ENCODE measurements at places on chromosomes 2 and 18.
A peak's percentile ranks its signal among the peaks of the same experiment; 100 is the strongest.

DNA sequence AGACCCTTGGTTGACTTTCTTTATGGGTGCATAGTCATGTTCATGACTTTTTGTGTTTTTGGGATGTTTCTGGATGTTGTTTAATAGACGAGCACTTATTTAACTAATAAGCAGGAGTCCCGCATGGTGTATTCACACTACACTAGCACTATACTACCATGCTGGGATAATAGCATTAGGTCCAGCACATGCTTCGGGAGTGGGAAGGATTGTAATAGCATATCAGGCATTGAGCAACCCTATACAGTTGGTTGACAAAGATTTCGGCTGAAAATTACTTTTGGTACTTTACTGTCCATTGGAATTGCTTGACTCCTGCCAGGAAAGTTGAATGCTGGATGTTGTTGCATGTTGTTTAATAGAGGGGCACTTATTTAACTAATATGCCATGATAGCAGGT, 2.8 kb downstream of the SH3RF3 start:
- DNase-seq: no peak

DNA sequence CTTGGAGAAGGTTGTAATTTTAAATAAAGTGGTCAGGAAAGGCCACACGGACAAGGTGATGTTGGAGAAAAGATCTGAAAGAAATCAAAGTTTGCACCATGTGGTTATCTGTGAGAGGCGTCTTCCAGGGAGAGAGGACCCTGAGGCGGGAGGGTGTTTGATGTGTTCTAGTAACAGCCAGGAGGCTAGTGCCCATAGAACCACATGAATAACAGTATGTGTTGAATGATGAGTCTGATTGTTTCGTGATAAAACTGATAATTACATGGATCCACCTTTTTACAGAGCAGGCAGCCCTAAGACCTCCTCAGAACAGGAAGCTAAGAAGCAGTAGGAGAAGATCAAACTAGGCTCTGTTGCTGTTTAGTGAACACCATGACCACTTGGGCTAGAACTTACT, 91.4 kb downstream of the SCG2 start:
- no peak for DNase-seq

DNA sequence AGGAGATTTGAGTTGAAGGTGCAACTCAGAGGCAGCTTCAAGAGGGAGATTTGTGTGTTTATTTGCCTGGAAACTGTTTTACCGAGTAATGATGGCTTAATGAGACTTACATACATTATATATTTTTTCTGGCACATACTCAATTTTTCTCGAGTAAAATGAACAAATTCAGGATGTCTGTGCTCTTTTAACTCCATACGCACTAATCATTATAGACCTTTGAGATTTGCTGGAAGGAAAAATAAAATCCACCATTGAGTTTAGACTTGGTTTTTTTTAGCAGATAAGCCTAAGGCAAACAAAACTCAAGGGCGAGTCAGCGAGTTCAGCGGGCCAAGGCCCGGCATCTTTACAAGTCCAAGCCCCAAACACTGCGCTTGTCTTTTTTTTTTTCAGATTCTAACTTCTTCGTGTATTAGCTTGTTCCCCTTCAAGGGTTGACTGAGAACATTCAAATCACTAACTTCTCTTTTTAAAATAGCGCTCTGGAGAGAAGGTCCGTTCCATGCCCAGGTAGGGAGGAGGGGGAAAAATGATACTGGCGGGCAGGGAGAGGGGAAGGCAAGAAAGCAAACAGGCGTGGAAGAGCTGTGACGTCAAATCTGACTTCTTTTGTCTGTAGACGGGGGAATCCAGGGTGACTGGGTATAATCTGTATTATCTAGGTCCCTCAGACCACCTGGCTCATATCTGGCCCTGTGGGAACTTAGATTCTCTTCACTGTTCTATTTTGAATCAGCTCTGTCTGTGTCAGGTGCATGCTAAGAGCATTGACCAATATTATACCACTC, 72.7 kb upstream of the MAP3K20 start:
- DNase-seq: no peak

DNA sequence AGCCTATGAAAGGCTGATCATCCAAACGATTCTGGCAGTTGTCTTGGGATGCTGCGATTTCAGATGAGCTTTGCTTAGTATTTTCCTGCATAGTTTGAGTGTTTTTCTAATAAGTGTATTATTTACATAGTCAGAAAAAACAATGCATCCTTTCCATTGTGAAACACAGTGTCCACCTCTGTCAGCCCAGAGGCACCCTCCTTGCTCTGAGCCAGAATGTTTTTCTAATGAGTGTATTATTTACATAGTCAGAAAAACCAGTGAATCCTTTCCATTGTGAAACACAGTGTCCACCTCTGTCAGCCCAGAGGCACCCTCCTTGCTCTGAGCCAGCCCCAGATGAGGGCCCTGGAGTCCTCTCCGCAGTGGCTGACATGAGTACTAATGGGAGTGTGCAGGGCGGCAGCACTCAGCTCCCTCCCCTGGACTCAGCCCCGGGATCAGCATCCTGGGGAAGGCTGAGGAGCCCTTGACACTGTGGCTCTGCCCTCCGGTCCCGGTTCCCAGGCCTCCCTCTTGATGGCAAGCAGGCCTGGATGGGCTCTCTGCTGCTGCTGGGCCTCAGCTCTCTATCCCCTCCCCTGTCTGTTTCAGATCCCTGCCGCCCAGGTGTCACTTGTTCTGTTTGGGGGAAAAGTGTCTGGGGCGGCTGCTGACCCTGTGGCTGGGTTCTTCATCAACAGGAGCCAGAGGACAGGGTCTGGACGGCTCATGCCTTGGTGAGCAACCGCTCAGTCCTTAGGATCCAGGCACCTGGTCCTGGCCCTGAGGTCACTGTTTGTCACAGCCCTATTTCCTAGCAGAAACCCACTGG, 5.9 kb downstream of the MFSD2B start:
- peak; percentile 64 for DNase-seq

GRCh38 chr2:167708998-167709397, 538.4 kb downstream of the STK39 start:
- DNase-seq: no peak

GRCh38 chr18:12030670-12031069, 49.4 kb downstream of the IMPA2 start:
- DNase-seq: no peak

DNA sequence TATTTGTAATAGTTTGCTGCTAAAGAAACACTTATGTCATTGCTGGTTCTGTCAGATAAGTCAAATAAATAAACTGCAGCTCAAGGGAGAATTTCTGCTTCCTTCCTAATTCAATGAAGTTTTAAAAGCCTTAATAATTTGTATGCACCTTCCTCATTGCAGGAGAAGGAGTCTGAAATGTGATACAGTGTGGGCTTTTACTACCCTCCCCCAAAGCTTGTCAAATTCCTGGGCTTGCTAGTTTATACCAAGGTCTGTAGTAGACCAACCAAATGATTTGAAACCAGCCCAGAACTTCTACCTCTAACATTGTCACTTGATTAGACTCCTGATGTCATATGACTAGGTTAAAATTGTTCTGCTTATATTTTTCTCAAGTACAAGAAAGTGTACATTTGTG, 131.8 kb downstream of the DTNA start:
- DNase-seq: no peak

GRCh38 chr2:156457523-156458517, 21.6 kb downstream of the GPD2 start:
- no peak for DNase-seq

DNA sequence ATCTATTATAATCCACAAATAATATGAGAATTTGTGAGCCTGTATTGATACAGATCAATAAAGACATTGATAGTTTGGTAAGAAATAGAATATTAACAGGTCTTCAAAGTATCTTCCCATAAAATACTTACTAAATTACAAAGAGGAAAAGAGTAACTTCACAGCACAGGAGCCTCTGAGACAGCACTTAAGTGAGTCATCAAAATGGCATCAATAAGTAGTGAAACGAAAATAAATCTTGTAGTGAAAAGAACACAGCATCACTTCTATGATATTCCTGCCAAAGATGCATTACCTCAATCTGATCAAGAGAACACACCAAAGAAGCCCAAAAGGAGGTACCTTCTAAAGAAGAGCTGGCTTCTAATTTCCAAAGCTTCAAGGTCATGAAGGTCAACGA, 116.4 kb downstream of the CBLN2 start:
- peak; percentile 25 for DNase-seq

DNA sequence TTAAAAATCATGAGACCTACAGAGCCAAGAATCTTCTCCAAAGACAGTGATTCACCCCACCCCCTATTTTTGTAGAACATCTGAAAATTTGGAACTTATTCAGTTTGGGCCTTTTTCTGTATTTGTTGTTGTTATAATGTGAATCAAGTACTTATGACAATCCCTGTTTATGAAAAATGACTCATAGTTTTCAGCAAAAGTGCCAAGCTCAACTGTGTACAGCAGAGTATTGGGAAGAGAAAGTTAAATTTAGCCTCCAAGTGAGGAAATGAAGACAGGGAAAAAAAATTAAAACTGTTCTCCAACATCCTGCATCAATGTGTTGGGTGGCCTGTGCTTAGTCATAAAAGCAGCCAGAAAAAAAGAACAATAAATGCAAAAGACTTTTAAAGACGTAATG, 46.2 kb downstream of the LRATD1 start:
- DNase-seq: no peak

DNA sequence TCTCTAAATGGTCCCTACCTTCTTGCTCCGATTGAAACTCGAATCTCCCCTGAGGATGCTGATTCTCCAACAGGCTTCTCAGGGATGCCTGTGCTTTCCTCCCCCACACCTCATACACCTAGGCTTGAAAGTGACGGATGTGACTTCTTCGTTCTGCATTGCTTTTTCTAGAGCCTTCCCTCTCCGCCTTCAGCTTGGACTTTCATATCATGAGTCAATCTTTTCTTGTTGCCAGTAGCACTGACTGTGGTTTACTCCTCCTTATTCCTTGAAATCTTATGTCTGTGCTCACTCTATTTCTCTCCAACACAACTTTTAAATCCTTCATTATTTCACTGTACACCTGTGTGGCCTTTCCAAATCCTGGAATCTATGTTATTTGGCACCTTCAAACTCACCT, 451.4 kb downstream of the TMX3 start:
- no peak for DNase-seq

DNA sequence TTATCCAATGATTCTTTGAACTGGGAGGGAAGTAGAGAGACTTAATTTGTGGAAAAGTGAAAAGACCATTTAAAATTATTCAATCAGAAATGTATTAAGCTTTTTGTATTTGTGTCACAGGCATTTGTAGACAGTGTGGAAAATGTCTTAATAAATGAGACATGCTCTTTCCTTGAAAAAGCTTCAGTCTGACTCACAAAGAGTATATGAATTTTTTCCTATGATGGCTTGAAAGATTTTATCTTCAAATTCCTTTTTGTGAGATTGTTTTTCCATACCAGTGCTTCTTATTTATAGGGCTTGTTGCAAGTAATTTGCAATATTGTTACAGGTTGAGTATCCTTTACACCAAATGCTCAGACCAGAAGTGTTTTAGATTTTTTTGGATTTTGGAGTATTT, 39.5 kb downstream of the STON1 start:
- DNase-seq: no peak

GRCh38 chr2:154228566-154229280, 357.0 kb downstream of the GALNT13 start:
- no peak for DNase-seq

GRCh38 chr18:32618546-32618945, 147.9 kb upstream of the GAREM1 start:
- DNase-seq: no peak

DNA sequence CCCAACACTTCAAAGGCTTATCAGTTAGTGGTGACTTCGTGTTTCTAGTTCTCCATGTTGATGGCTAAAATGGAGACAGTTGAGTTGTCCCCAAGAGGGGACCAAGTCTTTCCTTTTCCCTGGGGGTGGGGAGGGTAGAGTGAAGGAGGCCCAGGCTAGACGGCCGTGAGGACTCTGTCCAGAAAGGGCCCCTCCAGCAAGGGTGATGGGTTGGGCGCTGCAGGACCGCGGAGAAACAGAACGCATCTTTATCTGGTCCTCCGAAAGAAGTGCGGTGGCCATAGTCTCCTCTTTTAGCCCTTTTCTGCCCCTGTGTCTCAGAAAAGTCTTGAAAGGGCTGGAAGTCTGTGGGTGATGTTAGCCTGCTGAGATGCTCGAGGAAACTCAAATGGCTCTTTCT, 153.2 kb downstream of the GLI2 start:
- no peak for DNase-seq

GRCh38 chr2:236161082-236161462, 7.1 kb downstream of the GBX2 start:
- no peak for DNase-seq

DNA sequence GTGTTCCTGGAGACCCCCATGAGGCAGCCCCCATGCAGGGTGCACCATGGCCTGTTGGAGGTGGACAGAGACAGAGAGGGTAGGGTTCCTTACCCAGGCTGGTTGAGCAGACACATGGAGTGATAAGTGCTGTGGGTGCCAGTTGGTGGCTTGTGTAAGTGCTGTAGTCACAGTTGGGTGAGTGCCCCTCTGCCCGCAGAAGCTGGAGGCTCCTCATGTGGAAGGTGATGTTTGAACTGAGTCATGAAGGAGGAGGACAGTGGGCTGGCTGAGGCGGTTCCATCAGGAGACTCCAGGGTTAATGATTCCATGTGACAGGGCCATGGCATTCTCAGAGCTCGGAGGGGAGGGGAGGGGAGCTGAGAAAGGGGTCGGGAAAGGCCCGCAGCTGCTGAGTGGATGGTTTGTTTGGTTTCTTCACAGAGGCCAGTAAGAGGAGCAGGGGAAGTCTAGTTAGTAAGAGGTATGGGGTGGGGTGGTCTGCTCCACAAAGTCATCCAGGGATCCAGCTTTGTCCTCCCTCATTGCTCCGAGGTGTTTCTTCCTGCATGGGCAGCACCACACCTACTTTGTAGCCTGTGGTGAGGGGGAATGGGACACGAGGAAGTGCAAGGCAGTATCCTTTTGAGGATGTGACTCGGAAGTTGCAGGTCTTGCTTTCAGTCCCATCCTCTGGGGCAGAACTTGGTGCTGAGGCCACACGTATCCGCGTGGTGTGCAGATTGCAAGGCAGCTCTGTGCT, 13.6 kb downstream of the IMPA2 start:
- DNase-seq: peak; percentile 95

DNA sequence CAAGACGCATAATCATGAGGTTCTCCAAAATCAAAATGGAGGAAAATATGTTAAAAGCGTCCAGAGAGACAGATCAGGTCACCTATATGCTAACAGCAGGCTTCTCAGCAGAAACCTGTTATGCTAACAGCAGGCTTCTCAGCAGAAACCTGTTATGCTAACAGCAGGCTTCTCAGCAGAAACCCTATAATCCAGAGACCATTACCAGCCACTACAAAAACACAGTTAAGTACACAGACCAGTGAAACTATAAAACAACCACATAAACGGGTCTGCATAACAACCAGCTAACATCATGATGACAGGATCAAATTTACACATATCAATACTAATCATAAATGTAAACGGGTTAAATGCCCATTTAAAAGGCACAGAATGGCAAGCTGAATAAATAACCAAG, 1548.4 kb upstream of the TMEFF2 start:
- no peak for DNase-seq

- DNase-seq: no peak
These were observed 559.3 kb upstream of the PIK3C3 start for GRCh38 chr18:41395695-41396094.
